ENCODE measurements at places on chromosomes 1 and 21.

GRCh38 chr1:14064649-14065442, 364.9 kb downstream of the PRDM2 start:
- DNase-seq, result no peak

- DNase-seq, result no peak
These were observed 78.6 kb upstream of the ACTL8 start for GRCh38 chr1:17676387-17677060.

- DNase-seq, result no peak
These were observed 832.7 kb downstream of the BRINP3 start for GRCh38 chr1:189644970-189645369.

GRCh38 chr1:75394386-75395139, 216.4 kb downstream of the SLC44A5 start:
- DNase-seq, result no peak

DNA sequence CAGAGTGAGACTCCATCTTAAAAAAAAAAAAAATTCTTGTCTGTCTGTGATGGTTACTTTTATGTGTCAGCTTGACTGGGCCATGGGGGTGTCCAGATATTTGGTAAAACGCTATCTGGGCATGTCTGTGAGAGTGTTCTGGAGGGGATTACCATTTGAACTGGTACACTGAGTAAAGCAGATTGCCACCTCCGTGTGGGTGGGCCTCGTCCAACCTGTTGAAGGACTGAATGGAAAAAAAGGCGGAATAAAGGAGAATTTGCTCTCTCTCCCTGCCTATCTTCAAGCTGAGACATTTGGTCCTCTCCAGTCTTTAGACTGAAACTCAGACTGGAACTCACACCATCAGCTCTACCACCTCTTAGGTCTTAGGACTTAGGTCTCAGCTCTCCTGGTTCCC, 82.8 kb downstream of the MIS18A start:
- DNase-seq, result no peak
